ENCODE measurements at places on chromosomes 3 and 15.

GRCh38 chr3:180180795-180181194 is 144.1 kb upstream of the PEX5L start:
- no peak for DNase-seq

DNA sequence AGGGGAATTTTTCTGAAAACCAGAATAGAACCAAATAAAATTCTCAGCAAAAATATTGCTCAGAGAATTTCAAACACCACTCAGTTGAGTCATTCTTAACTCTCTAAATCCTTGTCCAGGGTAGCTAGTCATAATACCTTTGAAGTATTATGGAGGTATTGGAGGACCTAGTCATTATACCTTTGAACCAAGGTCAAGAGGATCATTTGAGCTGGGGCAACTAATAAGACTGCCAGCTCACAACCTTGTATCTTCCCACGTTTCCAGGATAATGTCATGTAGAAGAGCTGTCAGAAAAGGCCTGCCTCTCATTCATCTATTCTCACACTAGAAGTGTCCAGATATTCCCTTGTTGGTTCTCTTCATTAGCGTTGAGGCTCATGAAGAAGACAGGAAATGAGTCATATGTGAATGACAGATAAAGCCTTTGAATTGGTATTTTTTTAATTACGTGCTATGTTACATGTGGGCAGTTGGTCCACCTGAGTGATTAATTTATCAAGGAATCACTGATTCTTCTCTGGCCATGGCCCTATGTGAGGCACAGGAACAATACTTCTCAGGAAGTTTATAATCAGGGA is 48.3 kb downstream of the TOPAZ1 start:
- no peak for DNase-seq

GRCh38 chr3:176562331-176562730 is 635.0 kb downstream of the TBL1XR1 start:
- DNase-seq = no peak

DNA sequence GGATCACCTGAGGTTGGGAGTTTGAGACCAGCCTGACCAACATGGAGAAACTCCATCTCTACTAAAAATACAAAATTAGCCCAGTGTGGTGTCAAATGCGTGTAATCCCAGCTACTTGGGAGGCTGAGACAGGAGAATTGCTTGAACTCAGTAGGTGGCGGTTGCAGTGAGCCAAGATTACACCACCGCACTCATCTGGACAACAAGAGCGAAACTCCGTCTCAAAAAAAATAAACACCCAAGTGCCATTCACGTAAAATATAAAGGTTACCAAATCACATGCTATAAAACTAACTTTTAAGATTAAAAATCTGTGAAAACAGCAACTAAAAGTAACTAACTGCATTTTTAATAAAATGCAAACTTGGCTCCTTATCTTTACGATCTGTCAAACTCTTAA is 8.9 kb downstream of the TRIM59 start:
- no peak for DNase-seq

- DNase-seq = no peak
Measured at GRCh38 chr3:194492001-194492400, 5.2 kb upstream of the ATP13A3 start.

DNA sequence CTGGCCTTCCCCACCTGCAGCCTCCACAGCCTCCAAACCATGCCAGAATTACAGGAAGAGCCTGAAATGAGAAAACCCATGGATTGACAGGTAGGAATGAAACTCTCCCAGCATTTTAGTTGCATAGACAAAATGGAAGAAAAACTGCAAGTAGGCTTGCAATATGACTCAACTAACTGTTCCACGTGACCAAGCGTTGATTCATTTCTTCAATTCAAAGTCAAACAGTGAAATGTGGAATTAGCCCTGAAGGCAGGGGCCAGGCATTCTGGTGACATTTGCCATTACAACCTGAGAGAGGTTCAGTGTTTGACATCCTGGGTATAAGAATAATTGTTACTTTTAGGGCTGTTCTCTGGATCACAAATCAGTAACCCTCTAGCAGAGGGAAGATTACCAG is 676.5 kb upstream of the CFAP20DC start:
- no peak for DNase-seq

- DNase-seq = no peak
Measured at GRCh38 chr15:70493787-70494516, 269.4 kb downstream of the UACA start.

DNA sequence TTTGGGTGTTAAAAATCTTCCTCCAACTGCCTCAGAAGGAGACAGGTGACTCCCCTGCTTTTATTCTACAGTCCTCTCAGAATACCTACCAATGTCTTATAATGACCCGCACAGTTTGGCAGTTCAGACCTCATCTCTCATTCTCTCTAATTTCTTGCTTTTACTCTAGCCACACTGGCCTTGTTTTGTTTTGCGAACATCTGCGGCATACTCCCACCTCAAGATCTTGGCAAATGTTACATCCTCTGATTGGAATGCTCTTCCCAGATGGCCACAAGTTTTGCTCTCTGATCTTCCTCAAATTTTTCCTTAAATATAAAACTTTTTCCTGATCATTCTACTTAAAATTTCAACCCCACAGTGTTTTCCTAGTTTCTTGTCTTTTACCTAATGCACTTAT is 94.1 kb downstream of the PLSCR2 start:
- DNase-seq = no peak

- DNase-seq = no peak
Measured at GRCh38 chr3:128983293-128984069, 10.4 kb downstream of the CFAP92 start.

- DNase-seq = no peak
Measured at GRCh38 chr15:100311154-100311625, 30.6 kb downstream of the ADAMTS17 start.

- DNase-seq = no peak
Measured at GRCh38 chr3:85474241-85474640, 515.5 kb downstream of the CADM2 start.

GRCh38 chr3:157916672-157917071 is 189.5 kb downstream of the SHOX2 start:
- no peak for DNase-seq

- DNase-seq = no peak
Measured at GRCh38 chr3:100131241-100131640, 16.9 kb upstream of the FILIP1L start.

GRCh38 chr15:78695046-78695671 is 54.1 kb upstream of the CHRNB4 start:
- DNase-seq = no peak

DNA sequence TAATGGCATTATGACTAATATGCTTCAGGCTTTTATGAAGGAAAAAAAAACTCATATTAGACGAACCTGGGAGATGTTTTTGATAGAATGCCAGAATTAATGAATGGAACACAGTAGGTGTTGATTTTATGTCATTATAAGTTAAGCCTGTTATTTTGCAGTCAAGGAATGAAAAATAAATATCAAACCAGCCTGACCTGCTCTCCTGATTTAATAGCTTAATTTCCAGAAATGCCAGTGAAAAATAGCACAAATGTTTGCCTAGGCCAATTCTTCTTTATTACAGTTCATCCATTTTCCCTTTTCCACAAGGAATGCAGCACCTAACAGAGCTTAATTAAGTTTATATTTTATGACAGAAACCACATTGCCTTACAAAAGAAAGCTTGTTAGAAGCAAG is 292.0 kb downstream of the TBL1XR1 start:
- no peak for DNase-seq

DNA sequence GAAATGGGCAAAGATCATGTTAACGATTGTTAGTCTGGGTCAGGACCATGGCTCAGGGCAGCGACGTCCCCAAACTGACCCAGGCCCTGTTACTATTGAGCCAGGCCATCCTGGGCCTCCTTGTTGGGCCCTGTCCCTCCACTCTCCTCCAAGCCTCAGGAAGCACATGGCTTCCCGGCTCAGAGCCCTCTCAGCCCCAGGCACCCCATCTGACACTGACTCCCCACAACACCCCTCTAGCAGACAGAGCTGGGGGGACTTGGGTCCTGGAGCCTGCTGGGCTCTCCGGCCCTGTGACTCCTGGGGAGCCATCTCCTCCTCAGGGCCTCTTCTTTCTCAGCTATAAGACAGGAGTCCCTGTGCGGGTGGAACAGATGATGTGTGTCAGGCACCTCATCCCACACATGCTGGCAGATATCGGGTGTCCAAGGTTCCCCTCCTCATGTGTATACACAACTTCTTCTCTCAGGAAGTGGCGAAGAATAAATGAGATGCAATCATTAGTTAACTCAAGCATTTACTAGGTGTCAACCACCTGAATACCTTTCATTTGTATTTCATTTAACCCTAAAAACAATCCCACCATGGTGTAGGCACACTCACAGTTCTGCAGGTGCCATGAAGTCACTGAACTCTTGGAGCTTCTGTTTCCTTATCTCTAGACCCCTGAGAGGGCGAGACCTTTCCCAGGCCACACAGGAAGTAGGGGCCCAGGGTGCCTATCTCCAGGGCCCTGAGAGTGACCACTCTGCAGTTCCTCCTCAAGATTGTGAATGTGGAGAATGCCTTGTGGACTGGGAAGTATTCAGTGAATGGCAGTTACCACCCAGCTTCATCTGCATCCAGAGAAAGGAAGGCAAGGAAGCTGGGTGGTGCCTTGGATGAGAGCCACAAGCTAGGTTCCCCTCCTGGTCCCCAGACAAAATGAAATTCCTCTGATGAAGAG is 282.5 kb upstream of the TLE3 start:
- no peak for DNase-seq

- DNase-seq = no peak
Measured at GRCh38 chr3:195221876-195222617, 48.9 kb downstream of the XXYLT1 start.

GRCh38 chr3:43892061-43892460 is 201.3 kb downstream of the ABHD5 start:
- DNase-seq = no peak

GRCh38 chr3:129626744-129627349 is 20.4 kb upstream of the PLXND1 start:
- DNase-seq = peak; percentile 84

DNA sequence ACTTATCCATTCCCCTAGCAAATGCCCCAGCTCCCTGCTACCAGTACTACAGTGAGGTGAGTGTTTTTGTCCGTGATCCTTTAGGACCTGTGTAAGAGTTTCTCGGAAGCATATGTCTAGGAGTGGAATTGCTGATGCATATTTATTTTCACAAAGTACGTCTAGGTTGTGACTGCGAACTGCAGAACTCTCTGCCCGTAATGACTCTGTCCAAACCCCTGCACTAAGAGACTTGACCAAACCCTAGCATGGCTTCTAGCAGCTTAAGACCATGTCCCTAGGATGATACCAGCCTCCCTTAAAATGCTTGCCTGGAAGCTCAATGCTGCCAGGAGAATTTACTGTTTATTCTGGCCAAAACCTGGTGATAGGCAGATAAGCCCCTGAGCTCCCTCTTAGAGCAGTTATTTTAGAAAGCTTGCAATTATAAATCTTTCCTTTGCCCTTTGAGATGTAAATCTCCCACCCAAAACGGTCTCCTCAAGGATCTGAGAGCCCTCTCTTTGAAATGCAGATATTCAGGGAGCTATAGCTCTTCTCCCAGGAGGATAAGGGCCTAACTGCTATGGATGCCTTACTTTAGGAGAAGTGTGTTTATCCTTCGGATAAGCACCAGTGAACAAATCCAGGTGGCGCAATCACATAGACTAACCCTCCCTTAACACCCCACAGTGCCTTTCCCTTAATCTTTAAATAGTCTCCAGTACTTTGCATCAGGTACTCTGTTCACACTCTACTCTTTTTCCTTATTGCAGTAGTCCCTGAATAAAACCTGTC is 14.7 kb upstream of the CA12 start:
- no peak for DNase-seq

DNA sequence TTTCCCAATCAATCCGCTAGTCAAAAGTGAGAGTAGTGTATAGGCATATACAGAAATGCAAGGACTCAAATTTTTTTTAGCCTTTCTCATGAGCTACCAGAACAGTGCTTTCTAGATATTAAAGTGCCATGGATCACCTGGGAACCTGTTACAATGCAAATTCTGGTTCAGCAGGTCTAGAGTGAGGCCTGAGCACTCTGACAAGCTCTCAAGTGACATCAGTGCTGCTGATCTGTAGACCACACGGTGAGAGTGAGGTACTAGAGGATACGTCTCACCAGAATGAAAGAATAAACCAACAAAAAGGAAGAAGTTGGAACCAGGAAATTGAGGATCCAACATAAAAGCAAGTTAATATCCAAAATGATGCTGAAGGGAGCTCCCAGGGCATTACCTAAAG is 16.0 kb upstream of the PLA2G4D start:
- no peak for DNase-seq

- no peak for DNase-seq
Measured at GRCh38 chr3:182092662-182093262, 381.0 kb downstream of the SOX2 start.

DNA sequence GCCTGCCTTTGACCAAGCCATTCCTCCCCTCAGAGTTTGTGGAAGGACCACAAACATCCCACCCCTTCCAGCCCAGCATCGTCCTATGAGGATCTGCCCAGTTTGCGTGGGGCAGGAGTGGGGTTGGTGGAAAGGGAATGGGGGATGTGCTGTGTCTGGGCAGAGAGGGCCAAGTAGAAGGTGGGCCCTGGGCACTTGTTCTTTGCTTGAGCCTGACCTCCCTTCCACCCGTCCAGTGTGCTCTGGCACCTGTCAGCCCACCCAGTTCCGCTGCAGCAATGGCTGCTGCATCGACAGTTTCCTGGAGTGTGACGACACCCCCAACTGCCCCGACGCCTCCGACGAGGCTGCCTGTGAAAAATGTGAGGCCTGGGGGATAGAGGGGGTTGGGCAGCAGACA is 10.3 kb downstream of the SPINT1 start:
- DNase-seq = no peak

- no peak for DNase-seq
Measured at GRCh38 chr3:53193466-53194209, 32.6 kb downstream of the PRKCD start.

DNA sequence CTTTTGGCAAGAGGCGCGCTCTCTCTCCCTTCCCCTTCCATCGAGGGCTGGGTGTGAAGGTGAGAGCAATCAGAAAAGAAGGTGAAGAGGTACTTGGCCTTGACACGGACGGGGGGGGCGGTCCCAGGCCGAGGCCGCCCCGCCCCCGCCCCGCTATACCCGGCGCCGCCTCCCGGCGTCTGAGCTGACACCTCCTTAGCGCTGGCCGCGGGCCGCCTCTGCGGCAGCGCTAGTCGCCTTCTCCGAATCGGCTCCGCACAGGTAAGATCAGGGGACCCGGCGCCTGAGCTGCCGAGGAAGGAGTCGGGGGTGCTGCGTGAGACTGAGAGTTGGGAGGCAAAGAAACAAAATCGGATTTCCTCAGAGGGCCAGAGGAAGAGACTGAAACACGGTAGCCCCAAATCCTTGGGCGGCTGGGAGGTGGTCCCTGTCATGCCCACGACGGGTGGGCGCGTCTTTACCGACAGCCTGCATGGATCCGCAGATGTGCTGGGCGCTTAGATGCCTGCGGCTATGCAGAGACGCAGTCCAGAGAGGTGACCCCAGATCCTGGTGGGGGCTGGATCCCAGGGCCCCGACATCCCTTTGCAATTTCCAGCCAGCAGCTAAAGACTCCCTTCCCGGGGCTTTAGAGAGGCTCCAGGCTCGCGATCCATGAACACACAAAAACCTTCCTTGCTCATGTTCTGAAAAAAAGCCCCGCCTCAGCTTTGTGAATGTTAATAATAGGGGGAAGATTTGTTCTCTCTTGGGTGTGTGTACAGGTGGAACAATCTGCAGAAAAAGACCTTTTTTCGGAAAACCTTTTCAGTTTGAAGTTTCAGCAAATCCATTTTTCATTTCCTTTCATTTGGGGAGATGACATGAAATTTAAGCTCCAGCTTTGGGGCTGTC is at the start of gene ENTPD3:
ENTPD3 (plus strand) TSS at position 184 of the 894 bp plus-strand sequence. CDS start 874 bp downstream, outside the sequence.
- DNase-seq = no peak

- DNase-seq = no peak
Measured at GRCh38 chr3:170419557-170420087, 954 bp downstream of the CLDN11 start.

GRCh38 chr3:59996056-59996455 is 946.2 kb upstream of the CFAP20DC start:
- DNase-seq = no peak

- DNase-seq = no peak
Measured at GRCh38 chr3:56361731-56362130, 106.5 kb downstream of the ERC2 start.

Measured in LHCN-M2 (cell line).